ENCODE measurements at places on chromosomes 16 and 17.

- no peak for DNase-seq
These were observed 993.5 kb downstream of the CDH8 start for GRCh38 chr16:61042737-61043136.

- no peak for DNase-seq
These were observed 81.9 kb upstream of the HNF1B start for GRCh38 chr17:37826497-37827430.

GRCh38 chr16:83353241-83353640 lies 454.5 kb upstream of the HSBP1 start:
- no peak for DNase-seq

DNA sequence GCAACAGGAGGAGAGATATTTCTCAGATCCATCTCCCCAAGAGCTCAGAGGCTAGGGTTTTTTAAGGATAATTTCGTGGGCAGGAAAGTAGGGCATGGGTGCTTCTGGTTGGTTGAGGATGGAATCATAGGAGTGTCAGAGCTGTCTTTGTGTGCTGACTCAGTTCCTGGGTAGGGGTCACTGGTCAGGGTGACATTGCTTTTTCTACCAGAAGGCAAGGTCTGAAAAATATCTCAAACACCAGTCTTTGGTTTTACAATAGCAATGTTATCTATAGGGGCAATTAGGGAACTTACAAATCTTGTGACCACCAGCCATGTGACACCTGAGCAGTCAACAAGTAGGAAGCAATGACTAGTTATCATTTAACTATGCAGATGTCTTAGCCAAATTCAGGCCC lies 82.9 kb upstream of the DYNLRB2 start:
- no peak for DNase-seq

GRCh38 chr17:50380369-50381259 lies 7.6 kb downstream of the EME1 start:
- DNase-seq: no peak

DNA sequence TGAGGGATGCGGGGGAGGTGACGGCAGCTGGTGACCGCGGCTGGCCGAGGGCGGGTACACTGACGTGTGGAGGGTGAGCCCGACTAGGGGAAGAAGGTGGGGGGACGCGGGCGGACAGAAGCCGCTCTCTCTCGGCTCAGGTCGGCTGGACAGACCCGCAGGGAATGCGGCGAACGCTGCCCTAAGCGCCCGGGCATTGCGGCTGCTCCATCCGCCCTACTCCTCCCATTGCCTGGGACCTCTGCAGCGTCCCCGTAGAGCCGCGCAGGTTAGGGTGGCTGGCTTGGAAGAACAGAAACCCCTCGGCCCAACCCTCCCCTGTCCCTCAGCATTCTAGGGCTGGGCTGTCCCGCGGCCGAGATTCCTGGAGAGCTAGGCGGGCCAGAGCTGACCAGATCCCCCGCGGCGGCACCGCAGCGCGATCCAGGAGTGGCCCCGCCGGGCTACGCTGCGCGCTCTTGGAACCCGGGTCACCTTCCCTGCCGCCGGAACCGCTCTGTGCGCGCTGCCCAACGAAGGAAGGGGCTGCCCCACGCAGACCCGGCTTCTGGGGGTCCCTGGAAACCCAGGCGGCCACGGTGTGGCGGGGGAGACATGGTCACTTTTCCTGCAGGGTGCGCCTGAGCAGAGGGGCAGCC lies 3.0 kb downstream of the DLX4 start:
- no peak for DNase-seq

DNA sequence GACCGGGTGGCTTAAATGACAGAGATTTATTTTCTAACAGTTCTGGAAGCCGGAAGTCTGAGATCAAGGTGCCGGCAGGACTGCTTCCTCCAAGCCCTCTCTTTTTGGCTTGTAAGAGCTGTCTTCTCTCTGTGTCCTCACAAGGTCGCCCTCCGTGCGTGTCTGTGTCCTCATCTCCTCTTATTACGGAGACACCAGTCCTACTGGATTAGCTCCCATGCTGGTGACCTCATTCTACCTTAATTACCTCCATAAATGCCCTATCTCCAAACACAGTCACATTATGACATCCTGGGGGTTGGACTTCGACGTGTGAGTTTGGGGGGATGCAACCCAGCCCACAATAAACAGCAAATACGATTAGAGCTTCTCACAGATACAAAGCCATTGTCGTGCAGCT lies 161.5 kb downstream of the FOXL1 start:
- DNase-seq: no peak

DNA sequence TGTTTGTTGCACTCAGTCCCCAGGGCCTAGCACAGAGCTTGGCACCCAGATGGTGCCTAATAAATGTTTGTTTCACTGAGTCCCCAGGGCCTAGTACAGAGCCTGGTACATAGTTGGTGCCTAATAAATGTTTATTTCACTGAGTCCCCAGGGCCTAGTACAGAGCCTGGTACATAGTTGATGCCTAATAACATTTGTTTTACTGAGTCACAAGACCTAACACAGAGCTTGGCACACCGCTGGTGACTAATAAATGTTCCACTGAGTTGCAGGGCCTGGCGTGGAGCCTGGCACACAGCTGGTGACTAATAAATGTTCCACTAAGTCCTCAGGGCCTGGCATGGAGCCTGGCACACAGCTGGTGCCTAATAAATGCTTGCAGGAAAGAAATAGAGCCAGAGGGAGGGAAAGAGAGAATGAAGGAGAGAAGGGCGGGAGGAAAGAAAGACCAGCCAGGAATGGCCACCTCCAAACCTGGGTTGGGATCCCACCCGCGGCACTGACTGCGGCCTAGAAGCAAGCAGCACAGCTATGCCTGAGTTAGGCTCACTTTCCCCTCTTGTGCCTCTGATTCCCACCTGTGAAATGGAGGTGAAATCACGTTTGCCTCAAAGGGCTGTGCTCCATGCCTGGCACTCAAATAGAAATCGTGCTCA lies 7.5 kb downstream of the SLC5A11 start:
- DNase-seq: no peak

DNA sequence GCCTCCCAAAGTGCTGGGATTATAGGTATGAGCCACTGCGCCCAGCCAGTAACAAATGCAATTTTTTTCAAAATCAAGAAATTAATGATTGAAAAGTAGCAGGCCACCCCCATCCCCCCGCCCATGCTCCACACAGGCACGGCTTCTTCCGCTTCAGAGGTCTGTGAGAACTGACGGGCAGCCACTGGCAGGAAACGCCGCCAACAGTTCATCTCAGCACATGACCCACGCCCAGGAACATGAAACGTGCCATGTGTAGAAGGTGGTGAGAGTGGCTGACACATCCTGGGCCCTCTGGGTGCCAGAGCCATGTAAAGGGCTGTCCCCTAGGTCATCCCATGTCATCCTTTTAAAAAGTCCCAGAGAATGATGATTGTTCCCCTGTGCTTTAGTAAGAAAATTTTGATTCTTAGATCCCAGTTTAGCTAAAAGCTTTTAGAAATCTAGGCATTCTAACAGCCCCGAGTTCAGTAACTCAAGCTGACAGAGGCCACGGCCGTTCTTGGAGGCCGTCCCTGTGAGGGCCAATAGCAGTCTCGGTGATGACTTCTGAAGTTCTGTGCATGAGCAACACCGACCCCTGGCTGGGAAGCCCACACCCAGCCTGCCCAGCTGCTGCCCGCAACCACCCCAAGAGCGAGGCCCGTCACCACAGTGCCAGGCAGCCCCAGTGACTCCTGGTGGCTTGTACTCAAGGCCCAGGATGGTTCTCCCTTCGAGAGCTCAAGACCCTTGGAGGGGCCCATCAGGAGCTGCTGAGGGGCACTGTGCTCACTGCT lies 52.1 kb downstream of the KLHDC4 start:
- DNase-seq: no peak

GRCh38 chr16:67284699-67285646 lies 5.6 kb downstream of the PLEKHG4 start:
- no peak for DNase-seq

- no peak for DNase-seq
These were observed 32.6 kb upstream of the ABCA9 start for GRCh38 chr17:69093279-69093789.

DNA sequence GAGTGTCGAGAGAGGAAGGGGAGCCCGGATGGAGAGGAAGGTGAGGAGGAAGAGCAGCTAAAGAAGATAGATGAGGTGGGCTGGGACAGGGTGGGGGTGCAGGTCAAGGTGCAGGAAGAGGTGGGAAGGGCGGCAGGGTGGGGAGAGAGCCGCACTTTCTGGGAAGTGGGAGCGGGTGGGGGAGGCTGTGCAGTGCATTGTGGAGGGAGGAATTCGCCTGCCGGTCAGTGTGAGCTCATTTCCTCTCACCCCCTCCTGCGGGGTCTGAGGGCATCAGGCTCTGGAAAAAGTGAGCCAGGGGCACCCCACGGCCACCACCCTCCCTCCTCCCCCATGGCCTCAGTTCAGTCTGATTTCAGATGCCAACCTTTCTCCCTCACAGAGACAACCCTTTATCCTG lies 2.5 kb upstream of the ARHGAP23 start:
- DNase-seq: no peak

- DNase-seq: no peak
These were observed 10.0 kb downstream of the ZNF668 start for GRCh38 chr16:31063843-31064611.

DNA sequence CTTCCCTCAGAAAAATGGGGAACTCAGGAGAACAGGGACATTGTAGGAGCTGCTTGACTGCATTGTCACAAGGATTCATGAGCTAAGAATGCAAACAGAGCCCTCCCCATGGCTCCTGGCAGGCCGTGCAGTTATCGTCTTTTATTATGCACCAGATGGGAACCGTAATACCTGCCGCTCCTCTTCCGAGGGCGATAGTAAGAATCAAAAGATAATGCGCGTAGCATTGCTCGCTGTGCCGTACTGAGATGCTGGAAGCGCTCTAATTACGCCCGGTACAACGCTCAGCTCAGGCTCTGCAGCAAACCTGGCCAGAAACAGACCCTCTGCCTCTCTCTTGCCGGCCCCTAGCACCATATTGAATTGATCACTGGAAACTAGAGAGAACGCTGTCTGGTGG lies 87.1 kb upstream of the PLCG2 start:
- no peak for DNase-seq

DNA sequence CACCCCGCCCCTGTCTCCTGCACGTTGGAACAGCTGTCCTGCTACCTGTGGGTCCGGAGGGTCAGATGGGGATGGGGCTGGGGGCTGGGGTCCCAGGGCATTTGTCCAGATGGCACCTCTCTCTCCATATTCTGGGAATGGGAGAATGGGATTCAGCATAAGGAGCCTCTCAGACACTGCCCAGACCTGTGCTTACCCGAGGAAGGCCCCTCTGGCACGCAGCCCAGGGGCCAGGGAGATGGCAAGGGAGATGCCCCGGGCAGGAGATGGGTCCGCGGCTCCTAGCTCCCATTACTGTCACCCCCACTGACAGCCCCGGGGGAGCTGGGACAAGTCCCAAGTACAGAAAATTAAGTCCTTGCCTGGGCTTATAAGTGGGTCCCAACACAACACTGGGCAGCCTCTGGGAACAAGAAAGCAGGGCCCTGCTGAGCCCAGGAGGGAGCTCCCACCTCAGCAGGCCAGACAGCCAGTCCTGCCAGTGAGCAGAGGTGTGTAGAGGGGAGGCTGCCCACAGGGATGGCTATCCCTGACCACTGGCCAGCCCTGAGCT lies 1.8 kb downstream of the VASN start:
- DNase-seq: no peak

DNA sequence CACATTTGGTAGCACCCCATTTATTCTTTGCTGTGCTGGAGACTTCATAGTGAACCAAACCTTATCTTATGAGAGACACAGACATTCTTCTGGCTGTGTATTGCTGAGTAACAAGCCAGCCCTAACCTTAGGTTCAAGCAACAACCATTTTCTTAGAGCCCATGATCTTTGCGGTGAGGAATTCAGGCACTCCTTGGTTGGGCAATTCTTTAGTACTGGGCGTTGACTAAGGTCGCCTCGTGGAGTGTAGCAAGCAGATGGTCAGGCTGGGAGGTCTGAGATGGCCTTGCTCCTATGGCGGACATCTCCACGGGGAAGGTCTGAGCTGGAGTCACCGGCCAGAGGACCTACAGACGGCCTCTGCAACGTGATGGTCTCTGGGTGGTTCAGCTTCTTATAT lies 43.1 kb downstream of the ARSG start:
- no peak for DNase-seq

DNA sequence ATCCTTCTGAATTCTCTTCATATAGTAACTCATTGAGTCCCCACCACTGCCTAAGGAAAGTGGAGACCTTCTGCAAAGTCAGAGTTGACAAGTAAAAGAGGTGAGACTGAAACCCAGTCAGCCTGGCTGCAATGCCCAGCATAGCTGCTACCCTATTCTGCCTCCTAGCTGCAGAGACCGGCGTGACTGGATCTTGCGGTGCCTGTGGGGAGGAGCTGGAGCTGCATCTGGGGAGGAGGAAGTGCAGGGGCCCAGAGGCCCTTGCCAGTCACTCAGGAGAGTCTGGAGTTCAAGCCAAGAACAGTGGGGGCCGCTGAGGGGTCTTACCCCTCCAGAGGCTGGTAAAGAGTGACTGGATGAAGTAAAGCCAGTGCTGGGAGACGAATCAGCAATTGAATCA lies 35.0 kb upstream of the ZNF423 start:
- DNase-seq: no peak

- DNase-seq: no peak
These were observed 6.7 kb upstream of the B9D1 start for GRCh38 chr17:19369107-19369778.

GRCh38 chr16:75011634-75012307 lies 12.9 kb downstream of the ZNRF1 start:
- DNase-seq: no peak

Data from globus pallidus (tissue), 1 donor.